ENCODE measurements at places on chromosomes 2 and 18.

- no peak for DNase-seq
These were observed 21.6 kb downstream of the SP9 start for GRCh38 chr2:174356347-174356746.

DNA sequence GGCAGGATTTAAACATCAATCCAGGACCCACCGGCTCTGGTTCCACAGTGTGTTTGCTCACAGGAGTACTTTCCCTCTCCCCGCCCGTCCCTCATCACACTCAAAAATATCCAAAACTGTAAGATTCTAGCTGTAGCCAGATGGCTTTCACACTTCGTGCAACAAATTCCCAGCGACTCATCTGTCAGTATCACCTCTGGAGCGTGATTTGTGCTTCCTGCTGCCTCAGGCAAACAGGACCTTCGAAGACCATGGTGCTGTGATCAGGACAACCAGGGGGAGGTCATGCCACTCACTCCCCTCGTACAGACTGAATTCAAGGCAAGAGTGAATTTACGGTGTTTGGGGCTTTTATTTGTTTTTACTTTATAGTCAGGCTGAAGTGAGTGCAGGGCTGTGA, 154.5 kb upstream of the PID1 start:
- no peak for DNase-seq

- DNase-seq, result peak; percentile 66
These were observed 116.0 kb downstream of the TNS1 start for GRCh38 chr2:217886720-217887309.

- DNase-seq, result no peak
These were observed 72.7 kb downstream of the KCNG2 start for GRCh38 chr18:79870301-79871025.

GRCh38 chr2:187900021-187900420, 345.8 kb upstream of the TFPI start:
- DNase-seq, result no peak

GRCh38 chr18:65754121-65754520, 3.3 kb downstream of the CDH7 start:
- peak; percentile 46 for DNase-seq

GRCh38 chr2:227884511-227884947, 13.1 kb downstream of the DAW1 start:
- DNase-seq, result peak; percentile 43

- no peak for DNase-seq
These were observed 852 bp downstream of the POLI start for GRCh38 chr18:54269893-54270844.

- DNase-seq, result no peak
These were observed 11.1 kb downstream of the COLEC11 start for GRCh38 chr2:3606028-3606369.

DNA sequence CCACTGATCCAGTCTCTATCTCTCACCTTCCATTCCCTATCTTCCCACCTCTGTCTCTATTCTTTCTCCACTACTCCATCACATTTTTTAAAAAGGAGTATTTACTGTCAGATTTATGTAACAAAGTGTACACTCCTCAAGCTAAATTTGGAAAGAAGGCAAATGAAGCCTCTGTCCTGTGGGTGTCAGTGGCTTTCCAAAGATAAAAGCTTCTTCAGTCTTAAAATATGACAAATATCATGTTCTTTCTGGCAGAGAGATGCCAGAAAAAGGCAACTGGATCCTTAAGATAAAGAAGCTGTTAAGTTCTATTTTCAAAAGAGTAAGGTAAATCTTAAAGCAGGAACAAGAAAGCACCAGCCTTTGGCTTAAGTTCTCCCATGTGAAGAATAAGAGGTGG, 7.1 kb downstream of the DUSP11 start:
- DNase-seq, result no peak

DNA sequence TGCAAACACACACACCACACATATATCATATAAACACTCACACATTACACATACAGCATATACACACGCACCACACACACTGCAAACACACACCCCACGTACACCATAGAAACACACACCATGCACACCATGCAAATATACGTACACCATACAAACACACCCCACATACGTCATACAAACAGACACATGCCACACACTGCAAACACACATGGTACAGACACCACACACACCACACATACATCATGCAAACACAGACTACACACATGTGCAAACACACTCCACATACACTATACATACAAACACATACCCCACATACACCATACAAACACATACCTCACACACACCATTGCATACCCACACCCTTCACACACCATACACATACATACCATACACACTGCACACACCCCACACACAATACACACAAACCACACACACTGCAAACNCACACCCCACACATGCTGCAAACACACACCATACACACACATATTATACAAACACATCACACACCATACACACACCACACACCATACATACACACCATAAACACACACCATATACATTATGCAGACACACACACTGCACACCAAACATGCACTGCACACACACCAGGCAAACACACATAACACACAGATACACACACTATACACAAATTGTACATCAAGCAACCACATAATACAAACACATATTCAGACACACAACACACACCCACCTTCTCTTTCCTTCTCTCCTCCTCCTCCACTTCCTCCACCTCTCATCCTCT, 120.4 kb downstream of the SEPTIN10 start:
- DNase-seq, result no peak

GRCh38 chr2:222604749-222605515, 51.0 kb downstream of the FARSB start:
- no peak for DNase-seq

DNA sequence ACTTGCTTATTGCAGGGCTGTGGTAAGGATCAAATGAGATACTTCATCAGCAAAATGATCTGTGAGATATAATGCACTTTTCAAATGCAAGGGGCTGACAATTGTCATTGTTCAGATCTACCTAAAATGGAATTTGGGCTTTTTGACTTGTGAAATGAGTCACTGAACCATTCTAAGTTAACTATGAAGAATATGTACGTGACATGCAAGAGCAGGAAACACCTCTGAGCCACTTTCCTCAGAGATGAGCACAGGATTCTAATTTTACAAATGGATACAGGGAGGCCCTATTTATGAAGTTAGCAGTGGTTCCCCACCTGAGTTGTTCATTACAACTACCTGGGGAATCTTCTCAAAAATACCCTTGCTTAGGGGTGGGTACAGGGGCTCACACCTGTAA, 26.7 kb downstream of the CTLA4 start:
- DNase-seq, result no peak

- no peak for DNase-seq
These were observed 355.1 kb upstream of the MYT1L start for GRCh38 chr2:2686222-2686621.

DNA sequence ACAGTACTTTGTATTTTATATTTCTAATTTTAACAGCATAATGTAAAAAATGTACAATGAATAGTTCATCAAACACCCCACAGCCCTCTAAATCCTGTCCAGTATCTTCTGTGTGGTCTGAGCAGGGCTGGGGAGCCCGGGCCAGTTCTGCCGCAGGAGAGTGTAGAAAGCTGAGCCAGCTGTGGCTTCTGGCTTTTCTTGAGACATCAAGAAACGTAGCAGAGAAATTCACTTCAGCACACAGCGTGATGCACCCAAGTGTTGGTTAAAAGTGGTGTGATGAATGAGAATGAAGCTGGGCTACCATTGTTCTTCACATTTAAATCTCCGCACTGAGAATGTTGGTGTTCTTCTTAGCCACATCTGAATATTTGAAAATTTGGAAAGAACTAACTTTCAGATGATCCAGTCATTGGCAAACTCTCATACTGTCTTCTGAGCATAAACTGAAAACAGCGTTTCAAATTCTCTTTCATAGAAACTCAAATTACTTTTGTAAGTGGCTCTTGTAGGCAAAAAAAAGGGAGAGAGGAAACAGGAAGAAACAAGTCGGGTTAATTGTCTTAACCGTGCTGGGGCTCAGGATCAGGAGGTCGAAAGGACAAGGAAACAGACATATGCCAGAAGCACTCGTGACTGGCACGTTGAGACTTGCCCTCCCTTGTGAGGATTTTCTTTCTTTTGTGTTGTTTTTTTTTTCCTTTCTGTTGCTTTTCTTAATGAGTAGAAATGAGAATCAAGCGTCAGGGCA, 23.4 kb upstream of the TMEM87B start:
- DNase-seq, result no peak

GRCh38 chr2:237262838-237263771, 150.9 kb downstream of the COL6A3 start:
- no peak for DNase-seq

- no peak for DNase-seq
These were observed 195.9 kb upstream of the ZNF804A start for GRCh38 chr2:184402381-184402780.

- peak; percentile 98 for DNase-seq
These were observed 78.3 kb upstream of the FZD5 start for GRCh38 chr2:207847807-207848544.

DNA sequence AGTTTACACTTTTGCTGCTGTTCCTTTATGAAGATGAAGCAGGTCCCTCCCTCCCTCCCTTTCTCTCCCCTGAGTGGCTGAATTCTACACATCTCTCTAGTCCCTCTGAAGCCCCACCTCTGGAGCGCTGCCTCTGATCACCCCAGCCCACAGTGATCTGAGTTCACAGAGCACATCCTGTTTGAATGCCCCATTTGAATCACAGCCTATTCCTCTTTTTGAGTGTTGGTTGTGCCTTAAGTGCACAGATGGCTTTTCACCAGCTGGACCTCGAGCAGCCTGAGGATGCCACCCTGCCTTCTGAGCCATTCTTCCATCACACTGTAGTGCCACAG, 87.1 kb downstream of the ITGB1BP1 start:
- peak; percentile 76 for DNase-seq

GRCh38 chr18:79458131-79458838, 62.6 kb downstream of the NFATC1 start:
- no peak for DNase-seq

DNA sequence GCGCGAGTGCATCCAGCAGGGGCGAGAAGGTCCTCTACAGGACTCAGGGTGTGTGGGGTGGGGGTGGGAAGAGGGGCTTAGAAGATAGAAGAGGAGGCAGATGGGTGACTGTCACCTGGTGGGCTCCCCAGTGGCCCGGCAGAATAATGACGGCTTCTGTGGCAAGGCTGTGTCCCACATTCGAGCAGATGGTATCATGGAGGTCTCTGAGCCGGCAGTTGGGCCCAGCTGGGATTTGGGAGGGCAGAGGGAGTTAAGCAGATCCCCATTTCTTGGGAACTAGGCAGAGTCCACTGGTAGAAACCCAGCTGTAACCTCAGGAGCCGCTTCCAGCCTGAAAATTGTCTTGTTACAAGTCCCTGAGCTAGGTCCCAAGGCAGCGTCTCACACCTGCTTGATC, 28.4 kb upstream of the DTNB start:
- no peak for DNase-seq

DNA sequence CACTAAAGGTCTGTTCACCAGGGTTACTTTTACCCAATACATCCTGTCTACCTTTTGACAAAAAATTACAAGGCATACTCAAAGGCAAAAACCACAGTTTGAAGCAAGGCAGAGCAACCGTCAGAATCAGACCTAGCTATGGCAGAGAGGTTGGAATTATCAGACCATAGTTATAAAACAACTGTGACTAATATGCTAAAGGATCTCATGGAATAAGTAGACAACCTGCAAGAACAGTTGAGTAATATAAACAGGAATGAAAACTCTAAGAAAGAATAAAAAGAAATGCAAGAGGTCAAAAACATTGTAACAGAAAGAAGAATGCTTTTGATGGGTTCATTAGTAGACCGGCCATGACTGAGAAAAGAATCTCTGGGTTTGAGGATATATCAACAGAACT, 318.8 kb upstream of the KCNH7 start:
- DNase-seq, result no peak

- no peak for DNase-seq
These were observed 669.0 kb upstream of the CDH7 start for GRCh38 chr18:65081786-65082185.

DNA sequence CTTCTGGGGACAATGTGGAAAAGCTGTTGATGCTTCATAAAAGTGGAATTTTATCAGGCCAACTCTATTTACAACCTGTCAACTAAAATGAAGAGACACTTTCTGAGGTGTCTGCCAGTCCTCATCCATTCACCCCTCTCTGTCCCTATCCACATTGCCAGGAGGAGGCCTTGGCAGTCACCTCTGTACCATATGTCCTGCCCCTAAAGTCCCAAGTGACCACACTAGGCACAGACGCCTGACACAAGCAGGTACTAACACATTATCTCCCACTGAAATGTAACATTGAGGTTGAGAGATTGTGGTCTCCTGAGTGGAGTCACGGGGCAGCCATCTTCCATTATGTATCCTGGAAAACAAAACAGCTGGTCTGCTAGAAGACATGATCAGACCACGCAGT, 71.4 kb downstream of the OSBPL1A start:
- DNase-seq, result no peak

GRCh38 chr18:36350839-36351469, 53.4 kb downstream of the FHOD3 start:
- DNase-seq, result no peak

DNA sequence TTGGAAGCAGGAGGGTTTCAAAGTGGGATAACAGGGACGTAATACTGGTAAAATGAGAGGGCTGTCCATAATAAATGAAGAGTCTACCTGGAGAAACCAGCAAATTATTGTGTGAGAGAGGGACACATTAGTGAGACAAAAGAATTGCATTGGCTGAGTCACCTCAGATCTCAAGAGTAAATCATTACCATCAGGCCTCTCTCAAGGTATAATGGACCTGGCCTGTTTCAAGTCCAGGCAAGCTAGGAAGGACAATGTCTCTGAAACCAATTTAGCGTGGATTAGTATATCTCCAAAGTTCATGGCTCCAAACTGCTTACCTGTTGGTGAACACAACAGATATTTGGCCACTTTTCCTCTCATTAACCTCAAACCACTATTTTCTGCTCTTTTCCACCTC, 471.4 kb downstream of the CMPK2 start:
- no peak for DNase-seq

DNA sequence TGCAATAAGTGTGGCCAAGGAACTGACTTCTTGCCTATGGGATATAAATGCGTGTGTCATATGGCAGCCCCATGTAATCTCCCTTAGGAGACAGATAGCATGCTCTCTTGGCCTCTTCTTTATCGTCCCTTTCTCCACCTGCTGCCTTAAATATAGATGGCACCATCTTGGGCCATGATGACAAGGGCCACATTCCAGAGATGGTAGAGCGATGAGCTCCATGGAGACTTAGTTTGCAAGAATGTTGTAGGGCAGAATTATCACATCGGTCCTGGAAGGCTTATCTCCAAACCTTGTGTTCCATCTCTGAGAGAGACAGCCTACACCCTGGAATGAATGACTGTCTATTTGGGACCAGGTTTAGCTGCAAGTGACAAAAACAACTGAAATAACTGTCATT, 536.7 kb downstream of the TNS1 start:
- DNase-seq, result no peak

DNA sequence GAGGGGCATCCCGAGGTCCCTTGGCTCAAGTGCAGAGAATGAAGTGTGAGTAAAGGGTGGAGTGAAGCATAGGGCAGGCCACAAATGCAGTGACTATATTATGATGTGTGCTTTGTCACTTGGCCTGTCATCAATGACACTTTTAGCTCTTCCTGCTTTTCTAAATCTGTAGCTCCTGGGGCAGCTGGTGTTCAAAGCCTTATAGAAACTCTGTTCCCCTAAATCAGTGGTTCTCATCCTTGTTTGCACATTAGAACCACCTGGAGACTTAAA, 135.6 kb upstream of the LGALSL start:
- no peak for DNase-seq

- DNase-seq, result no peak
These were observed 122.3 kb upstream of the DOCK10 start for GRCh38 chr2:225164401-225165050.
